ENCODE measurements at places on chromosomes 13 and 19.

DNA sequence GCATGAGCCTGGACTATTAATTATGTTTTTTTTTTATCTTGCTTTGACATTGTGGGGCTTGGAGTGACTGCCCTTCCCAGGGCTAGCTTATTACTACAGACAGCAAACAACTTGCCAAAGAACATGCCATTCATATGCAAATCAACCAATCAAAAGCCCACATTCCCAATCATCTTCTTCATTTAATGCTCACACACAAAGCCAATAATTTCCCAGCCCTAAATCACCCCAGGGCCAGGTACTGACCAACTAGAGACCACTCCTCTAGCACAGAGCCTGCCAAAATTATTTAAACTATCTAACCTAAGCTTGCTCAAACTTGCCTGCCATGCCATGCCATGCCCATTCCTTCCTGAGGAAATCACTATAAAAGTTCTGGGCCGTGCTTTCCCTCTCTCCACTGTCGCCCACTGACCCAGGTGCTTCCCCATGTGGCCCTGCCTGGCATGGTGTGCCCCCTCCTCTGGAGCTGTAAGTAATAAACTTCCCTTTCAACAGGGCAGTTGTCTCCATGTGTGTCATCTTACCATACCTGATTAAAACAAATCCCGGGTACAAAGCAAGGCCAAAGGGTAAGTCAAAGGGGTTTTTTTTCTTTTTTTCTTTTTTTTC is 15.7 kb downstream of the PBX4 start:
- no peak for DNase-seq

DNA sequence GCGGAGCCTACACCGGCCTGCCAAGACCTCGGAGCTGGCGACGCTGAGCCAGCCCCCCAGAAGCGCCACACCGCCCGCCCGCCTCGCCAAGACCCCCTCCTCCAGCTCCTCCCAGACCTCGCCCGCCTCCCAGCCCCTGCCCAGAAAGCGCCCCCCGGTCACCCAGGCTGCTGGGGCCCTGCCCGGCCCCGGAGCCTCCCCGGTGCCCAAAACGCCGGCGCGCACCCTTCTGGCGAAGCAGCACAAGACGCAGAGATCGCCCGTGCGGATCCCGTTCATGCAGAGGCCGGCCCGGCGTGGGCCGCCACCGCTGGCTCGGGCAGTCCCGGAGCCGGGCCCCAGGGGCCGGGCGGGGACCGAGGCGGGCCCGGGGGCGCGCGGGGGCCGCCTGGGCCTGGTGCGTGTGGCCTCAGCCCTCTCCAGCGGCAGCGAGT is 10.2 kb downstream of the C19orf25 start:
- no peak for DNase-seq

DNA sequence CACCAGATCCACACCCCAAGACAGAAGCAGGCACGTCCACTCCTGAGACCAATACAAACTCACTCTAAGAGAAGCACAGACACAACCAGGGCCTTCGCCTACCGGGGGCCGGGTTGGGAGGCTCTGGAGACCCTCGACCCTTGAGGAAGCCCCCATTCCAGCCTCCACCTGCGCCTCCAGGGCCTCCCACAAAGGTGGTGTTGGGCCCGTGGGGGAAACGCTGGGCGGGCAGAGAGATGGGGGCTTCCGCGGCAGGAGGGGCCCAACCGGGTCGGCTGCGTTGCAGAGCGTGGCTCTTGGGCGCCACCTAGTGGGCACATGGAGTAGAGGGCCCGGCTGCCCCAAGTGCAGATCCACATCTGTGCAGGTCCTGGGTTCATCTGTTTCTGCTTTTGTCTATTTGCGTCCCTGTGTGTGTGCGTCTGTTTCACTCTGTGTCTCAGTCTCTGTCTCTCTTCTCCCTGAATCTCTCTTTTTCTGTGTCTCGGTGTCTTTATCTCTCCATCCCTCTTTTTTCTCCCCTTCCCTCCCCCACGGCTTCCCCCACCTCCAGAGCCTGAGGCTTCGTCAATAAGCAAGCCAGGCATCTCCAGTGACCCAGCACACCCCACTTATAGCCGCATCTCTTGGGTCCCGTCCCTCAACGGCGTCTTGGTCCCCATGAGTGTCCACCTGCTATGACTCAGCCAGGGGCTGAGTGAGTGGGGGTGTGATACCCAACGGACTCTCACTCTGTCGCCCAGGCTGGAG is 10.5 kb upstream of the TINCR start:
- DNase-seq: no peak

GRCh38 chr19:16586991-16587832 is 15.0 kb upstream of the SLC35E1 start:
- no peak for DNase-seq

DNA sequence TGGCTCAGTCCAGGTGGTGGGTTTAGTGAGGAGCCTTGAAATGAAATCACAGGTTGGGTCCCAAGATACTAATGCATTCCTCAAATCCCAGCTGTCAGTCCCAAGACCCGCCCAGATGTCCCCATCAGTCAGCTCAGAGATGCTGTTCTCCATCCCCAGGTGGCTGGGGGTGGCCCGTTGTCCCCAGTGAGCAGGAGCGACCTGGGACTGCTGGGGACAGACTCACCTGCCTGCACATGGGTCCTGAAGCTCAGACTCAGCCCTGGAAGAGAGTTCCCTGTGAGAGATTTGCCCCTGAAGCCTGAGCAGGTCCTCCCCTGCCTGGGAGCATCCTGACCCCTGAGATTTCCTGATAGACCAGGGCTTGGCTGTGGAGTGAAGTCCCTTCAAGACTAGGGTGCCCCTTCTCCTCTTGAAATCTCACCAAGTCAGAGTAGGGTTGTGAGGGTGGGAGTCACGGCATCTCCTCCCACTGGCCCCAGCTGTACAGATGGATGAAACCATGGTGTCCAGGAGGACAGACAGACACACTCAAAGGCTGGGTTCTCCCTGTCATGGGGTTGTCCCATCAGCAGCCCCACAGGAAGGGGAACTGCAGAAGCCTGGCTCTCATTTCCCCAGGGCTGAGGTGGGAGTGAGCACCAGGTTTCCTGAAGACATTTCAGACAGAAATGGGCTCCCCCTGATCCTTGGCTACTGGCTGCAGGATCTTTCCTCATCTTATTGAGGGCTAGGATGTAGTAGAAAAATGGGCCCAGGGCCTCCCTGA is 14.4 kb downstream of the LILRA5 start:
- no peak for DNase-seq

GRCh38 chr19:56597696-56598095 is 2.6 kb downstream of the ZNF71 start:
- no peak for DNase-seq

DNA sequence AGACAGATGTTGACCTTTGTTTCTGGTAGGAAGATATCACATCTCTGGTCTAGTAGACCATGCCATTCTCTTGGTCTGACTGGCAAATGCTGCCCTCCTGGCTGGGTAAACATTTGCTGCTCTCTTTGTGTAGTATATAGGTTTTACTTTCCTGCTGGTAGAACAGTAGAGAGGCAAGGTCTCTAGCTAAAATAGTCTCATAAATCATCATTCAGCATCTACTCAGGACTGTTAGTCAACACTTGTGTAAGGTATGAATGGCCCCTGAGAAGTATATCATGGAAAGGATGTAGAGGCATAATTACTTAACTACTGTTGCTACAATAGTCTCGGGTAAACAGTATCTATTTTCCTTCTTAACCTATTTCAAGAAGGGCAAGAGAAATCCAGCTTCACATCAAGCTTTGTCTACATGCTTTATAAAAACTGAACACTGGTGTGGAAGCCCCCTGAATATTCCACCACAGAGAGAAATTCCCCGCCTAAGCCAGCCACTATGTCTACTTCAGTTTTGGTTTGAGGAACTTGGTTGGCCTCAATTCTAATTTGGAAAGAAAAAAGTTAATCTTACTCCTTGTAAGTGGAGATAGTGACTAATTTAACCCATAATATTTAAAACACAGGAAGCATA is 18.4 kb upstream of the MYCBP2 start:
- DNase-seq: no peak

- no peak for DNase-seq
Observed at GRCh38 chr13:102913914-102914313, 68.1 kb downstream of the ERCC5 start.

GRCh38 chr19:6250024-6250615 is 29.7 kb downstream of the MLLT1 start:
- no peak for DNase-seq

GRCh38 chr19:51002089-51002532 is 707 bp upstream of the KLK8 start:
- no peak for DNase-seq

DNA sequence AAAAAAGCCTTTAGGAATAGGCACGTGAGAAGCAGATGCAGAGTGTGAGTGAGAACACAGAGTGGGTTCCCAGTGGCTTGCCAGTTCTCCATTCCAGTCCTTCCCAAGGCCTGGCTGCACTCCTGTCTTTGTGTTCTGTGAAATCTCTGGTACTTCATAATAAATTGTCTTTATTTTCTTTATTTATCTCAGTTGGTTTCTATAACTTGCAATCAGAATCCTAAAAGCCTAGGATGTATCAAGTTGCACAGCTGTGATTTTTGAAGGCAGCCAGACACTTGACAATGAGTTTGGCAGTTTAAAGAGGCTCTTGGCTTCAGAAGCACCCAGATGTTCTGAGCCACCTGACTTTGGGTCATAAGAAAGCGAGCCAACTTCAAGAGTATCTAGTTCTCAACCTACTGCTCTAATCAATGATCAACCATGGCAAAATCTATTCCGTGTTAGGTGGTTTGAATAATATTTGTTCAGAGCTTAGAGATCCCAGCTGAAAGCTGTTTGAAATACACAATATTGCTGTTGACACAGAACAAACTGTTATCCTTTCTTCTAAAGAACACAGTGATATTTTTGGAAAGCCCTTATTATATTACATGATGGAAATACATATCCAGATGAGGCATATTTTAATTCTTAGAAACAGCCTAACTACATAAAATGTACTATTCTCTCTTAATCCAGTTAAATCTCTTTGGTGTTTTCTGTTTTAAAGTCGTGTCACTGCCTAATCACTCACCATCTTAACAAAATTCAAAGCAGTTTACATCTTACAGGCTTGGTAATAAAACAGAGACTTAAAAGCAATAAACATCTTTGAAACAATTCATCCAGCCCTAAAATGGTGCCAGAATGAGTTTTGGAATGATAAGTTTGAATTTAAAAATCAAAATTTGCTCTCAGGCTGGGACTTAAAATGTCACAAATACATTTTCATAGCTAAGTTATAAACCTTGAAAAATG is 483.0 kb upstream of the NBEA start:
- no peak for DNase-seq

DNA sequence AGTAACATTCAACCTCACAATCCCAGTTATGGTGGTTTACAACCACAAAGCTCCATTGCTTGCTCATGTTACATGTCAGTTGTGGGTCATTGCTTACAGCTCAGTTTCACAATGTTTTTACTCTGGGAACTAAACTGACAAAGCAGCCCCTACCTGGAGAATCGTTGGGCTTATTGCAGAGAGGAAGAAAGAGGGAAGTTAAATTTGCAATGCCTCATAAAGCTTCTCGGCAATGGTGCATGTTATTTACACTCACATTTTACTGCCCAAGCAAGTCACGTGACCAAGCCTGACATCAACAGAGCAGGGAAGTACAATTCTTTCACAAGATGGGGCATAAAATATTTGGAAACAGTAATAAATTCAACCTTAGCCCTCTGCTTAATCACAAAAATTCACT is 441.6 kb downstream of the TDRD3 start:
- no peak for DNase-seq

- DNase-seq: no peak
Observed at GRCh38 chr13:95650696-95651095, 6.2 kb upstream of the DZIP1 start.

DNA sequence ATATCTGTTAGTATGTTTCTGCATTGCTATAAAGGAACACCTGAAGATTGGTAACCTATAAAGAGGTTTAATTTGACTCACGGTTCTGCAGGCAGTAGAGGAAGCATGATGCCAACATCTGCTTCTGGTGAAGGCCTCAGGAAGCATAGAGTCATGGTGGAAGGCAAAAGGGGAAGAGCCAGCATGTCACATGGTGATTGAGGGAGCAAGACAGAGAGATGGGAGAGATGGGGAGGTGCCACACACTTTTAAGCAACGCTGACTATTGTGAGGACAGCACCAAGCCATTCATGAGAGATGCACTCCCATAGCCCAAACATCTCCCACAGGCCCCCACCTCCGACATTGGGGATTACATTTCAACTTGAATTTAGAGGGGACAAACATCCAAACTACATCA is 32.8 kb downstream of the COG6 start:
- no peak for DNase-seq

DNA sequence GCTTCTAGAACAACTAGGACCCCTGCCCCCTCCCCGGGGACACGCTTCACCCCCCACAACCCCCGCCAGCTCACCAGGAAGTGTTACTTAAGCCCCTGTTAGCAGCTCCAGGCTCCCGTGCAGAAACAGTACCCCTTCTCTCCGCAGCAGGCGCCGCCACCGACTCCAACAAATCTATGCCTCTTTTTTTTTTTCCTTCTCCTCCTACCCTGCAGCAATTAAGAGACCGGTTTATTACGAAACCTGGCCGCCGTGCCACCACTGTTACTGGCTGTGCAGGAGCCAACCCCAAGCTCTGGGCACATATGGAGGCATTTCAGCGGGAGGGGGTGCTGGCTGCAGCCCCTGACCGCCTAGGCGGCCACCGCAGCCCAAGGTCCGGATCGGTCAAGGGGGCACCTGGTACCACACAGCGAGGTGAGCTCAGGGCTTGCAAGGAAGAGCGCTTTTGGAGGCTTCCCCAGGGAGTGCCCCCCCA is 2.4 kb downstream of the GADD45B start:
- DNase-seq: peak; percentile 55

DNA sequence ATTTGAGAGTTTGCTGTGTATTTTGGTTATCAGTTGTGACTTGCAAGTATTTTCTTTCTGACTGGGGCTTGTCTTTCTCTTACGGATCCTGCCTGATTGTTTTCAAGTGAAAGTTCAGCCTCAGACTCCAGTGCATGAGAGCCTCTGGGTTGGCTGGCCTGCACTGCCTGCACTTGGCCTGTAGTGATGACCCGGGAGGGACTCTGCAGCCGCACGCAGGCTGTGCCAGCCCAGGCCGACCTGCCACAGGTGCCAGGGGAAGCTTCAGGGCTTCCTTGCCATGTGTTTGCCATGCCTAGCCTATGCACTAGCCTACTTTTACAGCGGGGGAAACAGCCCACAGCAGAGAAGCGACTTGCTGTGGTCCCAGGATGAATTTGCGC is 77.0 kb downstream of the KDM4B start:
- no peak for DNase-seq

DNA sequence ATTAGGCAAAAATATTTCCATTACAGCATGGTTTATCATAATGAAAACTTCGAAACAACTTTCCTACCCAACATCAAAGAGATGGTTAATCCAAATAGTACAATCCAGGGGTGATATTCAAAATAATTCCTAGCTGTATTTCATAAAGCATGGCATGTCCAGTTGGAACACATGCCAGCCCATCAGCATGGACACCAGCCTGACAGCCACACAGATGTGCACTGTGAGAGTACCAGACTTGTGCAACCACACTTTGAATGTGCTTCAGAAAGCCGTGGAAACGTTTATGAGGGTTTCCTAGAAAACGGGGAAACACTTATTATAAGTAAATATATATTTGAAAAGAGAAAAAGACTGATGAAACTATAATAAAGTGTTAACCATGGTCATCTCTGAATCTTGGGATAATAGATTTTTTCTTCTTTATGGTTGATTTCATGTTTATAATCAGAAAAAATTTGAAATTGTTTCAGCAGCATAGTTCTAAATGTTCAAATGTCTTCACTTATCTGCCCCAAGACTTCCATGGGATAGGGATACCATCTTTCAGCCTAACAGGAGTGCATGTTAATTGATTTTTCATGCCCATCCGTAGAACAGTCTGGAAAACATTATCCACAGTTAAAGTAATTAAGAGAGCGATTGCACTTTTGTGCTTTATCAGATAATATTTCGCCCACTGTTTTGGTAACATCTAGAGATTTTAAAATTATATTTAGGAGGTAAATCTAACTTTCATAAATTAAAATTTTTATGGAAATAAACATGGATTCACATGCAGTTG is 242.6 kb upstream of the IRS2 start:
- DNase-seq: no peak
